ENCODE measurements at places on chromosomes 3 and 15.

DNA sequence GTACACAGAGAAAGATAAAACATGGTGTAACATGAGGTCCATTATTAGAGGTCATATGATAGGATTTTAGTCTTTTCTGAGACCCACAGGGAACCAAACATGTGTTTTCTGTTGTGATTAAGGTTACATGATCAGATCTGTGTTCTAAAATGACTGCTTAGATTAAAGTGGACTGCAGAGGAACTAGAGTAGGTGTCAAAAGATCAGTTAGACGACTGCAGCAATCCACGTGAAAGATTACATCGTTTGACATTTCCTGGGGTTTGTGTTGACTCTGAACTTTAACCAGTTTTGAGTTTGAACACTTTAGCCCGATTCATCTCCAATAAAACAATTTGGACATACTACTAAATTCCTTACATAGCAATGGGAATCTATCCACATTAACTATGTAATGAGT lies 5.1 kb downstream of the MIX23 start:
- no peak for DNase-seq

- no peak for DNase-seq
These were observed 44.5 kb downstream of the GOLGA6L2 start for GRCh38 chr15:23402544-23402943.

DNA sequence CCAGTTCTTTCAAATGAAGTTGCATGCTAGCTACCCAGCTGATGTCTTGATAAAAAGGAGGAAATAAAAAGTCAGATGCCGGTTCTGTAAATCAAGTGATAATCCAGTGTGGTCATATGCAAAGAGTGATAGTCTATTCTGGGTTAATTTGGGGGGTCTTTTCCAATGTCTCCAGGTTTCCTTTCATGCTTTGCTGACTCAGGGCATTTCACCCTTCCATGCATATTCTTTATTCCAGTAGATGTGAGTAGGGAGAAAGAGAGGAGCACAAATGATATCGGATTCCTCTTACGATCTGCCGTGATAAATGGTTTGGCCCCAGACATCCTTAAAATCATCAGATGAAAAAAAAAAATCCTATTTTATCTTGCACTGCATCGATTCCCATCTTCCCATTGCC lies 60.8 kb downstream of the ADAMTS9 start:
- no peak for DNase-seq

GRCh38 chr3:140903196-140903595 lies 38.4 kb upstream of the SLC25A36 start:
- no peak for DNase-seq

DNA sequence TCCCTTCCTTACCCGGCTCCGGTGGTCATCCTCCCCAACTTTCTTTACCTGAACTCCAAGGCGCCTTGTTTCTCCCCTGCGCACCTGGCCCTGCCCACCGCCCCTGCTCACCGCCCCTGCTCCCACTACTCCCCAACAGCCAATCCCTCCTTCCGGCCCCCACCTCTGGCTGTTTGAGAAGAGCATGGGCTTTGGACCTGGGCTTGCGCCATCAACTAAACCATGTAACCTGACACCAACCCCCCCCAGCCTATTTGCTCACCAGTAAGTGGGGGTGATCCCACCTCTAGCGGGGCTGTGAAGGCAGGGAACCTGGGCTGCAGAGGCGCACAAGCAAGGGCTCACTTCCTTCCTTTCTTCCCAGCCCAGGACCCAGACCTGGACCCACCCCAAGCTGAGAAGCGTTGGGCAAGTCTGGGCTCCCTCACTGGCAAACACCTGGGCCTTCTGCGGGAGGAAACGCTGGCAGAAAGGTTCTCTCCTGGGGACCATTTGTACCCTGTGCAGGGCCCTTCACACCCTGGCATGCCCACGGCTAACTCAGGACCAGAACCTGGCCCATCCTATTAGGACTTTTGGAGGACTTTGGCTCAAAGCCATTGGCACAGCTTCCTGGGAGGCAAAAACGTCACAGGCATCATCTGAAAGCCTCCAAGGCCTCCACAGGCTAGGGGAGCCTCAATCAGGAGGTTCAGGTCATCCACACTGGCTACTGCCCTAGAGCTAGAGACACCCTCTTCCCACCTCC lies at the start of gene PLXNB1:
Gene PLXNB1 (minus strand): TSS at position 127 of the 748 bp plus-strand sequence. CDS start 5,475 bp downstream, outside the sequence.
- no peak for DNase-seq

DNA sequence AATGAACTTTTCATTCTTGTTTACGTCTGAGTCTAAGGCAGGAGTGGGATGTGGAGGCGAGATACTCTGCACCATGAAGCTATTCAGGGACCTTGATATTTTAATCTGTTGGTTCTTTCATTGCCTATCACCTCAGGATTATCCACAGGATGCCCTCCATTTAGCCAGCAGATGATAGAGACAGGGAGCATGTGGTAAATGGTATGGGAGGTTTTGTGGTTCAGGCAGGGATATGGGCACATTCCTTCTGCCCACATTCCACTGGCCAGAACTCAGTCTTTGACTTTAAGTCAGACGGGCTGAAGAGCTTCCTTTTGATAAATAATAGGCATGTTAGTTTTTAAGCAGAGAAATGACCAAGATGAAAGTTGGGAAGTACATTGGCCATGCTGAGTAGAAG lies 548.0 kb upstream of the CCDC54 start:
- DNase-seq = no peak

DNA sequence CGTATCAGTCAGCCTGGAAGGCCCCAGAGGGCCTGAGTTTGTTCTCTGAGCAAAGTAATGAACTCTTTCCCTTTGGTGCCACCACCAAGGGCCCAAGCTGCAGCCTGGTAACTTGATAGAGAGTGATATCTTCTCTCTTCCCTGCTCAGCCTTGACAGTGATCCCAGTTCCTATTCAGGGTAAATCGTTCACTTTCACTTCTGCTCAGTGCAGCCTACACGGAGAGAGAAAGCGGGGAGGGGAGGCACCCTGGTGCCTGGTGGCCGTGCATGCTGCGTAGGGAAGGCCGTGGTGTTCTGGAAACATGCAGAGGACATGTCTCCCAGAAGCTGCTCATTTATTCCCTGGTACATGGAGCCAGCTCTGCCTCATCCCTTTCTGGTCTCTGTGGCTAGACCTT lies 54.9 kb downstream of the KIF9 start:
- DNase-seq = no peak

DNA sequence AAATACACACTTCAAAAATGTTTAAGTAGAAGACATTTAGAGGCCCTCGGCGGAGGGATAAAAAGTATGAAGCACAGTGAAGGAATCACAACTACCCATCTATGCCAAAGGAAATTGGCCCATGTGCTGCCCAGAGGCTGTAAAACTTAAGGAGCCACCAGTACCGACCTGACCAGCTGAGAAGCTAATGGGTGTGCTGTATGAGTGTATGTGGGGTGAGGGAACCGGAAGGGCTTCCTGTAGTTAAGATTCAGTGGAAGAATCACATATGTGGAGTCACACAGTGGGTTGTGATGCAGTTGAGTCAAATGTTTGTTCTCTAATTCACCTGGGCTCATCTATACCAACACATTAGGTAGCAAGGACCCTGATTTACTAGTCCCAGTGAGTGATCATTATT lies 516.0 kb upstream of the IL12A start:
- DNase-seq = no peak

- no peak for DNase-seq
These were observed 4.1 kb downstream of the FBN1 start for GRCh38 chr15:48641416-48641815.

DNA sequence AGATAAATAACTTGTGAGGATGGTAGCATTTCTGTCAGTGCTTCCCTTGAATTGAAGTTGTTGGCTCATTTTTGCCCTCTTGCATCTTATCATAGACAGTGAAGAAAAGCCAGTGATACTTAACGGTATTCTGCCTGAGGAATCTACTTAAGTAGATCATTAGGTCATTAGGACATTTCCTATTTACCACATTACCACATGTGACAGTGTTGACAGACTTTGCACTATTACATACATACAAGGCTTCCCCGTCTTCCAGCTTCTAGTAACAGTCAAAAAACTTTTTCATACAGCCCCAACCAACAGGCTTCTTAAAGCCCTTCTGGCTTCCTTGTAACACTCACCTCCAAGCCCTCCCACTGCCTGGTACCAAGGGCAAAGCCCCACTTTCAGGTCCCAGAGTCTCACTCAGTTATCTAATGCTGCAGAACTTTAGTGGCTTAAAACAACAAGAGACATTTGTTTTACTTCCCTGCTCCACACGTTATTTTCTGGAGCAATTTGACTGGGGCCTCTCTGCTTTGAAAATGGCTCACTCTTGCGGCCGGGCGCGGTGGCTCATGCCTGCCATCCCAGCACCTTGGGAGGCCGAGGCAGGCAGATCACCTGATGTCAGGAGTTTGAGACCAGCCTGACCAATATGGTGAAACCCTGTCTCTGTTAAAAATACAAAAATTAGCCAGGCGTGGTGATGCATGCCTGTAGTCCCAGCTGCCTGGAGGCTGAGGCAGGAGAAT lies 40.0 kb downstream of the ASB7 start:
- DNase-seq = no peak

GRCh38 chr3:194565597-194566190 lies 67.5 kb downstream of the TMEM44 start:
- no peak for DNase-seq

DNA sequence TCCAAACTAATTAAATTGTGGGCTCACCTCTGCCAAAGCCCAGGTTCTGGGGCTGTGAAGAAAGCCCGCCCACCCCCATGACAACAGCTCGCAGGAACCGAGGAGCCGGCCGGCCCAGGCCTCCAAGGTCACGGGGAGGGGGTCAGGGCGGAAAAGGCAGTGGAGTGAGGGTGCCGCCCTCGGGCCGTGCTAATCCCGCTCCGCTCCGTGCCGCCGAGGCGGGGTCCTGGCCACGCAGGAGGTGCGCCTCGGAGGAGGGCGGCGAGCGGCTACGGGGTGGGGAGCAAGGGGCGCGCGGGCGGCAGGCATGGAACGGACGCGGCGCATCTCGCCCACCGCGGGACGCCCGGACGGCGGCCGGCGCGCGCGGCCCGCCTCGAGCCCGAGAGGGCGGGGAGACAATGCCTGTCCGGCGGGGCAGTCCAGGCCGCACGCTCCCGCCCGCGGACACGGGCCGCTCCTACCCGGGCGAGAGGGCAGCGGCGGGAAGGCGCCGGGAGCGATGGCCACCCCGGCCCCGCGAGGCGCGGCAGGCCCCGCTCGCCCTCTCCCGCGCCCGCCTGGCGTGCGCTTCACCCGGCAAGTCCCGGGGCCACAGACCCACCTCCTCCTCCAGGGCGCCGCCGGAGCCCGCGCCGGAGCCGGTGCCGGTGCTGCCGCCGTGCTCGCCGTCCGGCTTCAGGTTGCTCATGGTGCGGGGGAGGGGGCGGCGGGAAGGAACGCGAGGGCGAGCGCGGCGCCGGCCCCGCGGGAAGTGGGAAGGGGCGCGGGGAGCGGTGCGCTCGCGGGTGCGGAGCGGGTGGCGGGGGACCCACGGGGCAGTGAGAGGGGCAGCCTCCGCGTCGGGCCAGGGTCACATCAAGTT lies 528 bp downstream of the RBPMS2 start:
- no peak for DNase-seq

DNA sequence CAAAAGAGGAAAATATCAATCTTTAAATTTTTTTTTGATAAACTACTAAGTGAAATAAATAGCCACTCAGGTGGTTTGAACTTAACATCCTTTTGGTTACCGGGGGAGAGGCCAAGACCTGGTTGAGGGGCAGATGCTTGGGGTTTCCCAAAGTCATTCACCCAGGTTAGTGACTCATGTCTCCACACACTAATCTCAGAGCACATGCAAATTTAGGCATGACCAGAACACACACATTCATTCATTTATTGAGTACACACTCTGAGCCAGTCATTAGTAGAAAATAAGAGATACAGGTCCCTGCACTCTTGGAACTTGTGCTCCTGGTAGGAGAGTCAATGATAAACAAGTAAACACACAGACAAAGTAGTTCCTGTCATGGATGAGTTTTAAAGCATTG lies 7.3 kb downstream of the ILDR1 start:
- DNase-seq = peak; percentile 7

- no peak for DNase-seq
These were observed 5.2 kb upstream of the OCA2 start for GRCh38 chr15:28104326-28104725.

DNA sequence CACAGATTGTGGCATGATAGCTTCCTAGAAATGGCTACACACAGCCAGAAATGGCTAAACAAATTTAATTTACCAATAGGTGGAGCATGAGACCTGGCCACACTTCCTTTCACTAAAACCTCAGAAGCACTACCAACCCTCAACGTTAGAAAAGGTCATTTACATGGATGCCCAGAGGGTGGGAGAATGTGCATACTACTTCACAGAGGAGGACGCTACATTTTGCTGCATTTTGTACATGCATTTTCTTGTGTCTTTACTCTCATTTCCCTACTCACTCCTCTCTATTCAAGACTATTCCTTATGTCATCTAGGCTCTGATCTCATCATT lies 40.1 kb downstream of the C2CD4B start:
- no peak for DNase-seq

- DNase-seq = no peak
These were observed 851.1 kb downstream of the FHIT start for GRCh38 chr3:60399861-60400845.

DNA sequence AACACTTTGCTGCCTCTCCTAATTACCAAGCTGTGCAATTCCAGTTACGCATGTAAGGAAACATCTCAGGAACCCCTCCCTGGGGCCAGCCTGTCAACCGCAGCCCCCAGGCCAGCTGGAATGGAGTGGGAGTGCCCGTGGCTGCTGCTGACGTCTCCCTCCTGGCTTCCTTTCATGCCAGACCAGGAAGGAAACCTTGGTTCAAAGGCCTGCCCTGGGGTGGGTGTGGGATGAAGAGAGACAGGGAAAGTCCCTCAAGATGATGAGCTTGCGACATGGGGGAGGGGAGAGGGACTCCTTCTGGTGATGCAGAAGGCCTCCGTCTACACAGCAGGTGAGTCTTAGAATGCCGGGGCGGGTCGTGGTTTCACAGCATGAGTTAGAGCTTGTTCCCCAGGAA lies 11.4 kb upstream of the CYP11A1 start:
- peak; percentile 68 for DNase-seq

DNA sequence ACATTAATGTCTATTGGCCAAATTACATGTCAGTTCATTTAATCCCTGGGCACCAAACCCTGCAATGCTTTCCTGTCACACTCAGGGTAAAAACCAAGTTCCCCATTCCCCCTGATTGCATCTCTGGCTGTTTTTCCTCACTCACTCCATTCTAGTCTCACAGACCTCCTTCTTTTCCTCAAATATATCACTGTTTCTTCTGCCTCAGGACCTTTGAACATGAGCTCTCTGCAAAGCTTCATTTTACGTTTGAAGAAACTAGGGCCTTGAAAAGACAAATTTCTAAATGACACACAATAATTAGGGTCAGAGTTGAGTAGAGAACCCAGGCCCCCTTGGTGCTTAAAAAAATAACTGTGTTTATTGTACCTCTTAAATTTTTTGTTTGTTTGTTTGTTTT lies 230.6 kb downstream of the THRB start:
- DNase-seq = no peak

GRCh38 chr3:80677796-80678195 lies 910.0 kb upstream of the ROBO1 start:
- DNase-seq = no peak
